ENCODE measurements at places on chromosomes 6 and 20.
A peak's percentile ranks its signal among the peaks of the same experiment; 100 is the strongest.

DNA sequence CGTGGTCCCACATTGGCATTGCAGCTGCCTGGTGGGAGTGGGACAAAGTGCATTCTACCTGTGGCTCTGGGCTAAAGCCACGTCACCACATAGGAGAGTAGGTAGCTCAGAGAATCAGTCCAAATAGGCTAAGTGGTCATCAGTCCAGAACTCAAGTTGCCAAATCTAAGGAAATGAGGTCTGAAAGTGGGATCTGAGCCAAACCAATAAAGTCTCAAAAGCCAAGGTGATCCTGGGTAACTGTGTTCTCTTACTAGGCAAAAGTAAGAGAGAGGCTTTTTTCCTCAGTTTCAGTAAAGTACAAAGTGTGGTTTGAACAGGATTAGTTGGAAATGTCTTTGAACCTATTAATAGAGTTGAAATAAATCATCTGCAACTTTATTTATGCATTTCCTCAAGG is 68.6 kb upstream of the CNKSR3 start:
- no peak for DNase-seq

GRCh38 chr6:139407718-139408222 is 33.3 kb upstream of the CITED2 start:
- peak; percentile 94 for DNase-seq

DNA sequence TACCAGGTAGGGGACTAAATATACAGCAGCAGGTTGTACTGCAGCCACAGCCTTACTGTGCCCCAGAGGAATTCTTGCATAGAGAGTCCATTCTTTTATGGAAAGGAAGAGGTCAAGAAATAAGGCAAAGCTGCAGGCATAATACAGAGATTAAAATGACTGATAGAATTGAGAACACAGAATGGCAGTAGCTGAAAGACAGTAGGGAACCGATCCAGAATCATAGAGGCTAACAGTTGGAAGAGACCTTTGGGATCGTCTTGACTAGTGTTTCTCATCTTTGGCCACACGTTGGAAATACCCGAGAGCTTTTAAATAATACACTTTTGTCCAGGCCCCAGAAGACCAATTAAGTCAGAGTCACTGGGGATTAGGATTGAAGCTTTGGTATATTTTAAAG is 492.6 kb upstream of the SOX4 start:
- DNase-seq = no peak

DNA sequence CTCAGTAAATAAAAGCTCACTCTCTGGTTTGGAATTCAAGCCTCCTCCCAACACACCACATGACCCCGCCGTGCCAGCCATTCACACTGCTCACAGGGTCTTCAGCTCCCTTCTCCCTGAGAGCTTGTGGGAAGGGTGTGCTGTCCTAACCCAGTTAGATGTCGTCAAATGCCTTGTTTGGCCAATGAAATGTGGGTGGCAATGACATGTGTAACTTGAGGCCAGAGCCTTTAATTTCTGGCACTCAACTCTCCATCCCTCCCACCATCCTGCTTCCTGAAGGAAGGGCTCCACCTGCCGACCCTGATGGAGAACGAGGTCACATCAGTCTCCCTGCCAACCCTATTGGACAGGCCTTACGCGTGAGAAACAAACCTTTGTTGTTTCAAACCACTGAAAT is 224.5 kb upstream of the AGPAT4 start:
- no peak for DNase-seq

DNA sequence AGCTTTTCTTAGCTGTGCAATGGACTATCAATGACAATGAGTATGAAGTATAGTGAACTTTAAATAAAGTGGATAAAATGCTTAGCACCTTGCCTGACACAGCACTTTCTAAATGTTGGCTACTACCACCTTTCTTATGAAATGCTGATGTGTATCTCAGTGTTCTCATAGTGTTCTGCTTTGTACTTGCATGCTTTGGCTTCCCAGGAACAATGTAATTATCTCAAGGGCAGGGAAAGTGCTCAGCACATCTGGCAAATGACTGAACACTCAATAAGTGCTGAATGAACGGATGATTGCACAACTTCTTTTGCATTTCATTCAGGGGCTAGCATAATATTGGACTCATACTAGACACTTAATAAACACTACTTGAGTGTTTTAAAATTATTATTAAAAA is 28.2 kb upstream of the NOX3 start:
- no peak for DNase-seq

DNA sequence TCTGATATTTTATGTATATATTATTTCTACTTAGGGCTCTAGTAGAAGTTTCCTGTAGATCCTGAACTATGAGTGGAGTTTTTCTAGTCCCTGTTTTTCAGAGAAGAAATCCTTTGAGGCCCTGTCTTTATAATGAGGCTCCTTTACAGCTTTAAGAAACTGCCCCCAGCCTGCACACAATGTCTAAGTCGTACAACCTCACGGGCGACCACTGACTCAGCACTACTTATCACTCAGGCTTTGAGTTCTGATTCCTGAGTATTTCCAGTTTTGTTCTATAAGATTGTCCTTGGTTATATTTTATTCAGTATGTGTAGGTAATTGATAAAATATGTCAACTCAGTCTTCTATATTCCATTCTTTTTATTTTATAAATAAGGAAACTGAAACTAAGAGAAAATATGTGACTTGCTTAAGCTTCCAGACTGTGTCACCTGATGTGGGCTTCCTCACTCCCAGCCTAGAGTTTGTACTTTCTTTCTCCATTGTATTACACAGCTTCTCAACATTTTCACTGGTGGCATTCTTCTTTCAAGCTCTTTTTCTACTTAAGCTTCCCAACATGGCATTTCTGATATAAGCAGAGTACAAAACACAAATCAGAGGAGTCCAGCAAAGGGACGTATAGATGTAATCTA is 167.0 kb downstream of the TBX18 start:
- no peak for DNase-seq
